Activated CD4-positive, alpha-beta T cell treated with anti-CD3 and anti-CD28 coated beads, Interleukin-2, Interleukin-4, amounts not matched to agents 100 ng/mL and 50 ng/mL, durations not matched to agents 16 hours and 8 hours (primary cell): ENCODE measurements at places on chromosomes 16 and 17.

DNA sequence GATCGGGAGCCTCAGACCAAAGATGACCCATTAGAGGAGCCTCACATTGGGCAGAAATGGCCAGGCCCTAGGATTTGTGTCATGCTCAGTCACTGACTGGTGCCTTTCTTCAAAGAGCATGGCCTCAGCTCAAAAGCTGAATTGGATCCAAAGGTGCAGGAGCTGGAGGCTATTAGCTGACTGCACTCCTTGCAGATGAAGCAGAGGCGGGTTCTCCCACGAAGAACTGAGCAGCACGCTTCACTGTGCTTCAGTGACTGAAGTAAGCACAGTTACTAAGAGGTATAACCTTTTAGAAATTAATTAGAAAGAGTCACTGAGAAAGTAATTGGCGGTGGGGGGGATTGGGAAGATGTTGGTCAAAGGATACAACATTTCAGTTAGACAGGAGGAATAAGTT lies 18.7 kb upstream of the COX10 start:
- DNase-seq = no peak

- no peak for DNase-seq
Measured at GRCh38 chr17:50097926-50098325, 2.8 kb downstream of the PDK2 start.

DNA sequence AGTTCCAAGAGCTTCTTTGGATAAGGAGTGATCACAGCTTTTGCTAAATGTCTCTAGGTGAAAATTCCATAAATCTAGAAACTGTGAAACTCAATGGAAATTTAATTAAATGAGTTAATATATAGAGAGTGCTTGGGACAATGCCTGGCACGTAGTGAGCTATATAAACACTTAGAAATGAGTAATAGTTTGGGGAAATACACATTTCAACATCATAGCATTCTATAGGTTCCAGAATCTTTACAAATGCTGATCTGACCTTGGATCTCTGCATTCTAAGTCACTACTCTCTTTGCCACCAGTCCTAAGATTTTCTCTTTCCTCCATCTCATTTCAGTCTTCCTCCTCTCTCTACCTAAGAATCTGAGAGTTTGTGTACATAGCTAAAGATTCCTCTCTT lies 175.6 kb downstream of the SOX9 start:
- DNase-seq = no peak

DNA sequence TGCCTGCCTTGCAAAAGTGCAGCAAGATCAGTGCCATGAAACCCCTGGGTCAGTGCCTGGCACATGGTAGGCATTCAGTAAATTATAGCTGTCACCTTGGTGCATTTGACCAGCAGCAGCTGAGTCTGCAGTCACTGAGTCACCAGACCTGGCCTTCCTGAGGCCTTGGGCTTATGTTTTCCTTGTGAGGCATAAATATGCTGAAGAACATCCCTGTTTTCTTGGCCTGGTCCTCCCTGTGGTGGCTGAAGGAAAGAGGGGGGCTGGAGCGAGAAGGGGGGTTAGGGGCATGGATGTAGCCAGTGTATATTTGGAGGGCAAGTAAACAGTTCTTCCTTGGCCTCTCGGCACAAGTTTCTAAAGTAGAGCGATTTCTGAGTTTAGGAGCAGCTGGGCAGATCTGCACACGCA lies 26.5 kb downstream of the EPN2 start:
- DNase-seq = no peak

DNA sequence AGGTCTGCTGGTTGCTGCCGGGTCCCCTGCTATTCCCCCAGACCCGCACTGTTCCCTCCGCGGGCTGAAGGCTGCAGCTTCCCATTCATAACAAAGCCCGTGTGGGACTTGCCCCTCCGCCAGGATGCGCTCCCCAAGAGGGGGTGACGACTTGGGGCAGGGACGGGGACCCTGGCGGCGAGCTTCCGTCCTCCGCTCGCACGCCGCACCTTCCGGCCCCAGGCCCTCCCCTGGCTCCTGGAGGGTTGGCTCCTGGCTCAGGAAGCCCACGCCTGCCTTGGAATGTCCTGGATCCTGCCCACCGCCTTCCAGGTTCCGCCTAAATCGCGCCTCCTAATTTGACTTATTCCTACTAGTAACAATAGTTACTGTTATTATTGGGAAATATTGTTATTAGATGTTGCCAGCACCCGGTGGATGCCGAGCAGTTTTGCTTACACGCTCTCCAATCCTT lies 1.1 kb upstream of the TFAP4 start:
- peak; percentile 56 for DNase-seq

- DNase-seq = no peak
Measured at GRCh38 chr16:66918803-66919568, at the start of gene CDH16. CDH16 (minus strand) TSS chr16:66918885; CDS start chr16:66918065, 820 bp downstream.

GRCh38 chr17:50301891-50302584 lies 27.8 kb downstream of the TMEM92 start:
- DNase-seq = peak; percentile 30

- no peak for DNase-seq
Measured at GRCh38 chr17:43416998-43417890, 18.5 kb downstream of the ARL4D start.

- DNase-seq = no peak
Measured at GRCh38 chr16:75909746-75910145, 183.5 kb upstream of the CPHXL start.

DNA sequence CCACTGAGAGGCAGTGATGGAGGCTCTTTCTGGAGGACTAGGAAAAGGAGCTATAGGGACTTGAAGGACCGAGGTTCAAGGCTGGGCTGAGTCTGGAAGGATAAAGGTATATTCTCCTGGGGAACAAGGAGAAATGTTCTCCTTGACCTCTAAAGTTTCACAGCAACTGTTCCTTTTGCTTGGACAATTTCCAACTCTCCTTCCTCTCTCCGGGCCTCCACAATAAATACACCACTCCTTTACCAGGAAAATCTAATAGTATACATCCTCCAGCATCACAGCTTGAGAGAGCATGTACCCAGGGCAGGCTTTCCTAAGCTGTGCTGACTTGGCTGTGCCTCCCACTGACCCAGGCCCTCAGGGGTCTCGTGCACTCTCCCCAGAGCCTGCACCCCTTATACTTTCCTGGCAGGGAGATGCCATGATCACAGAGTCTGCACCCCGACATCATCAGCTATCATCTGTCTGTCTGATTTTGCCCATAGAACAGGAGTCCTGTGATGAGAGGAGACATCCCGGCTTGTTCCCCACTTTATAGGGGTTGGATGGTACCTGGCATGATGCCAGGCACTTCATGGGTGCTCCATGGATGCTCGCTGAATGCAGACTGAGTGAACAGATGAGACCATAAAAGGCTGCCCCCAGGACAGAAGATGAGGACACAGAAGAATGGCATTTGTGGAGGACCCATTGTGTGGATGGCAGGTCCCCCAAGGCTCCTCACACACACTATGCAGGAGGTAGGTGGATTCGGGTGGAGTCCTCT lies 582.6 kb upstream of the CDH5 start:
- DNase-seq = no peak

- no peak for DNase-seq
Measured at GRCh38 chr16:88476203-88476602, 23.1 kb downstream of the ZFPM1 start.

DNA sequence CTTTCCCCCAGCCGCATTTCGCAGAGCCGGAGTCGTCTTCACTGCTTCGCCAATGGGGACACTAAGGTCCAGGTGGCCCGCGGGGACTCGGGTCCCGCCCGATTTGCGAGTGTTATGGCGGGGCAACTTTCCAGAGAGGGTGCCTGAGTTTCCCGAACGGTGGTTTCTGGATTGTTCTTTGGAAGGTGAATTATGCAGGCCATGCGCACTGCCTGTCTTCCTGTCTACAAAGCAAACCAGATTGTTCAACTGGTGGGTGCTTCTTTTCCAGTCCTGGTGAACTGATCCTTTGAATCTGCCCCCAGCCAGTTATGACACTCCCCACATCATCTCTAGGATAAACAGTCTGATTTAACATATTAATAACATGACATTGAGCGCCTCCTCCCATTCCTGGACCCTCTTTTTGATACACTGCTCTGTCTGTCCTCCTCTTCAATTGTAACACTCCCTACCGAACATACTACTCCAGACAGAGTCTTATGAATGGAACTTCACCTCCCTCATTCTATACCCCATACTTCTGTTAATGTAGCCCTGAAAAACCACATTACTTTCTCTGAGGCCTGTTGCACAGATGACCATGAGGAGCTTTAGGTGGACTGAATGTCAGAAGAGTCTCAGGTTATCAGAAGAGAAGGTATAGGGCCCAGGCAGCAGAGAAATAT lies 159.0 kb downstream of the RAB11FIP4 start:
- no peak for DNase-seq

DNA sequence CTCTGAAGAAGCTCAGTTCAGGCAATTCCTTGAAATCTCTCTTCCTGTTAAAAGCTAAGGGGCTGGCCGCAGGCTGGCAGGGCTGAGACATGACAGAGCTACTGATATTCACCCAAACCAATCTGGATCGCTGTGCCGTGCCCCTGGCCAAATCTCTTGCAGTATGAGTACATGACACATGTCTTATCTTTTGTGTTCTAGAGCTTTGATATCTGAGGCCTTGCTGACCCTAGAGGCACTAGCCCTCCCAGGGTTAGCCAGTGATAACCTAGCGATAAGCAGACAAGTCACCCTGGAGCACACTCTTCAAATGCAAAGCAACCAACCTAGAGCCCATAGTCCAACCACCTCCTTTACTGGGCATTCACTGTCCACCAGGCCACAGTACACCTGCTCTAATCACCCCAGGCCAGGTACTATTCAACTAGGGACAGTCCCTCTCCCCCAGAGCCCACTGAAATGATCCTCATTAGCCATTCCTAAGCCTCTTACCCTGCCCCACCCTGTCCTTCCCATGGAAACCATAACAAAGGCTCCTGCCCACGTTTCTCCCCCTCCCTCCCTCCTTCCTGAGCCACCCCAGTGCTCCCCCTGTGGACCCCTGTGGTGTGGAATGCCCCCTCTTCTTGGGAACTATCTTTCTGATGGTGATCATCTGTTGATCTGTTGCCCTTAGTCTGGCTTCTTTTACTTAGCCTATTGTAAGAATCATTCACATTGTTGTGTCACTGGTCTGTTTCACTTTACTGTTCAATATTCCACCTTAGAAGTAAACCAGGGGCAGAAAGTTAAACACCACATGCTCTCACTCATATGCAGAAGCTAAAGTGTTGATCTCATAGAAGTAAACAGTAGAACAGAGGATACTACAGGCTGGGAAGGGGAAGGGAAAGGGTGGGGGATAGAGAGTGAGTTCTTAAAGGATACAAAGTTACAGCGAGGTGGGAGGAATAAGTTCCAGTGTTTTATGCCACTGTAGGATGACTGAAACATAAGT lies 52.5 kb downstream of the TEKT5 start:
- DNase-seq = no peak

DNA sequence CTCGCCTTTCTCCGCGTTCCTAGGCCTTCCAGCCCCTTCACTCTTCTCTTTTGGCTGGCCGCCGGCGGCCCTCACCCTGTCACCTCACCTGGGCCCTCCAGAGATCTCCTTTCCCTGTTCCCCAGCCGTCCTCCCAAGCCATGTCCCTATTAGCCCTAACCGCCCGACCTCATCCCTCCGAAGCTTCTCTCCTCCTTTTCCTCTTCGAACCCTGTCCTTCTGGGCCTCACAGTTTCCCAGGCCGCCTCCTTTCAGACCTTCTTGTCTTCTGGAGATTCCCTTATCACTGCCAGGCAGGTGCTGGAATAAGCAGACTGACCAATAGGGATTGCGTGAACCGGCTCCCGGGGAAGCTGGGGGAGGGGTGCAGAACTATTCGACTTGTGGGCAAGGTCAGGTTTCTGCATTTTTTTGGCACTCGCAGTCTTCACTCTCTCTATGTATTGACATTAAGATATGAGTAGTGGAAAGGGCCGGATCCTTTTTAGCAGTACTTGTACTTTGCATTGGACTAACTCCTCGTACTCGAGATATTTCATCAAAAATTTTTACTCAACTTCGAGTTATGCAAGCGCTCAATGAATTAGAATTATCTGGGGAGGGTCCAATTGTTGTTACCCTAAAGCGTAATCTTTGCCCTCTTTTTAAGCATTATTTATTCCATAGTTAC lies 690 bp downstream of the RHOT1 start:
- DNase-seq = peak; percentile 29

GRCh38 chr17:4950075-4950745 lies 709 bp upstream of the ENO3 start:
- DNase-seq = peak; percentile 29

DNA sequence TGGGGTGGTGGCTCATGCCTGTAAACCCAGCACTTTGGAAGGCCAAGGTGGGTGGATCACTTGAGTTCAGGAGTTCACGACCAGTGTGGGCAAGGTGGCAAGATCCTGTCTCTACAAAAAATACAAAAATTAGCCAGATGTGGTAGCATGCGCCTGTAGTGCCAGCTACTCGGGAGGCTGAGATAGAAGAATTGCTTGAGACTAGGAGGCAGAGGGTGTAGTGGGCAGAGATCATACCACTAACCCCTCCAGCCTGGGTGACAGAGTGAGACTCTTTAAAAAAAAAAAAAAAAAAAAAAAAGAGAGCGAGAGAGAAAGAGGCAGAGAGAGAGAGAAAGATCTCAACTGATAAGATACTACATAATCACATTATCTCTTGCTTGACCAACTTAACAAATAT lies 45.9 kb downstream of the KANSL1 start:
- DNase-seq = no peak

GRCh38 chr16:81460075-81460474 lies 15.5 kb downstream of the CMIP start:
- no peak for DNase-seq

DNA sequence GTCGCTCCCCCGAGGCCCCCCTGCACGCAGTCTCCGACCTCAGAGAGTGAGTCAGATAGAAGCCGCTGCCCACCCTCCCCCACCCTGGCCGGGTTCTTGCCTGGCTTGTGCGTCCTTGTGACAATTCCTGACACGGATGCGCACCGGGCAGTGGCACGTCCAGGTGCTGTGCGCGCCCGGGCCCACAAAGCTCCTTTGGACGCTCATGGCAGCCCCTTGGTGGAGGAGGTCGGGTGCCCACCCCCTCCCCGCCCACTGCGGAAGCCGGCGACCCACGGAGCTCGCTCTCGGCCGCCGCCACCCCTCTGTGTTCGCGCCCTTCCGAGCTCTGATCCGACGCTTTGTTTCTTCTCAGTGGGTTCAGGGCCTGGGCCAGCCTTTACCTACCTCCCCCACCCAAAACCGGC lies 662 bp upstream of the TUBB3 start:
- DNase-seq = peak; percentile 58

GRCh38 chr17:39676198-39676819 lies 8.1 kb downstream of the PNMT start:
- peak; percentile 50 for DNase-seq
